ENCODE measurements at places on chromosomes 12 and 14.

DNA sequence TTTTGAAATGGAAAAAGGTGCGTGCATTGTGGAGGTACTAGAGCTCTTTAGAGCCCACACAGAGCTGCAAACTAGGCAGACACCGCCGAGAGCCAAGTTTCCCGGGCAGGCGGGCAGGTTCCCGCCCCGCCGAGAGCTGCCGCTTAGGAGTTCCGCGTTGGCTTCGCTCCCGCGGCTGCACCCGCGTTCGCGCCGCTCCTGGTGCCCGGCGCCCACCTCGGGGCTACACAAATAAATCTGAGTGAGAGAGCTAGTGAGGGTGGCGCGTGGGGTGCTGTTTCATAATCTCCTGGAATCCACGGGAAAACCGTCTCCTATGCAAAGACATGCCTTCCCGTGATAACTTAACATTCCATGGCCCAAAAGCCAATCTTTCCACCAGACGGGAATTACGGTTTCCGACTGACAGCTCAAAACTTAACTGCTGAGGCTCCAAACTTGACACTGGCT lies 645 bp downstream of the KITLG start:
- no peak for DNase-seq

- no peak for DNase-seq
Measured at GRCh38 chr12:114864837-114865551, 181.0 kb upstream of the TBX3 start.

DNA sequence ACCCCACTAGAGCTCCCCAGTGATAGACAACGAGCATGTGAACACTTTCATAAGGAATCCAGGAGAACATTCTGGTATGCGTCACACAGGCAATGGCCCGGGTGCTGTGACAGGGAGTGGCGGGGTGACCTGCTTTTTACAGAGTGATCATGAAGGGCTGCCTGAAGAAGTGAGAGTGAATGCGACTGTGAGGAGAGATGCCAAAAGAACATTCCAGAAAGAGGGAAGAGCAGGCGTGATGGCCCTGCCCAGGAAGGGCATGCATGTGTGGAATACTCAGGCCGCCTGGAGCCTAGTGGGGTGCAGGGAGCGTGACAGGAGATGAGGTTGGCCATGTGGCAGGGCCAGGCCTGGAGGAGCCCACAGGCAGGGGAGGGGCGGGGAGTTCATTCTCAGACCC lies 53.8 kb downstream of the FZD10 start:
- DNase-seq: no peak

DNA sequence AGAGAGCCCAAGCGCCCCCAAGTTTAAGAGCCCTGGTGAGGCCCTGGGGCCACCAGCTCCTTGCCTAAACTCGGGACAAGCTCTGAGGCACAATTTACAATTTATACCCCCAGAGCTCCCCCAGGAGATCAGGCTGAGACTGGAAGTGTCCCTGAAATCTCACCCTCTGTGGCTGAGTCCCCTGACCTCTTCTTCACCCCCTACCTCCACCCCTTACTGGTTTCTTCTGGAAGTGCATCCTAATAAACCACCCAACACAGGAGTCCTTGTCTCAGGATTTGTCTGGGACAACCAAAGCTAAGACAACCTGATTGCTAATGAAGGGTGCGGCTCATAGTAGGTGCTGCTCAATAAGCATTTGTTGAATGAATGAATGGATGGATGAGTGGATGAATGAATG lies 206.4 kb downstream of the BCL11B start:
- no peak for DNase-seq

GRCh38 chr14:45290547-45290946 lies 37.5 kb upstream of the MIS18BP1 start:
- DNase-seq: no peak

- DNase-seq: no peak
Measured at GRCh38 chr14:34596891-34597290, 33.1 kb downstream of the SNX6 start.

GRCh38 chr12:127538316-127538715 lies 728.7 kb upstream of the TMEM132C start:
- no peak for DNase-seq

DNA sequence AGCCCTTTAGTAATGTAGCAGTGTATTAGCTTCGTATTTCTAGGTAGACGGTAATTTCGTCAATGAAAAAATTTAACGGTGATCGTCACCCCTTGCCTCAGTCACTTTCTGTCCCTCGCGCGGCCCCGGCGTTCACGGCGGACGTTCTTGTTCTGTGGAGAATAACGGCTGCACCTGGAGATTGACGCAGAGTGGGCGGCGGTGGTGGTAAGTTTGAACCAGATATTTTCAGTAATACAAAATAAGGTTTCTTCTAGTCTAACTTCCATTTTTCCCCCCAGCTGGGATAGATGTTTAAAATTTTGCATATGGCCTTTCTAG lies 341 bp downstream of the ZNF10 start:
- DNase-seq: no peak

DNA sequence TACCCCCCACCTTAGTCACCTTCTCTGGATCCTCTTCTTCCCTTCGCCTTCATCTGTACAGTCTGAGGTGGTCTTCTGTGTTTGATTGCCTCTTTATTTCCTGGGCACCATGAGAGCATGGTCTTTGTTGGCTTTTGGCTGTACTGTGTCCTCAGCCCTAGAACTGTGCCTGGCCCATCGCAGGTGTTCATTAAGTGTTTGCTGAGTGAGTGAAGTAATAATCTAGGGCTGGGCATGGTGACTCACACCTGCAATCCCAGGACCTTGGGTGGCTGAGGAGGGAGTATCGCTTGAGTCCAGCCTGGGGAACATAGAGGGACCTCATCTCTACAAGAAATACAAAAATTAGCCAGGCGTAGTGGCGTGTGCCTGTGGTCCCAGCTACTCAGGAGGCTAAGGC lies 13.9 kb downstream of the ALDH2 start:
- DNase-seq: no peak

DNA sequence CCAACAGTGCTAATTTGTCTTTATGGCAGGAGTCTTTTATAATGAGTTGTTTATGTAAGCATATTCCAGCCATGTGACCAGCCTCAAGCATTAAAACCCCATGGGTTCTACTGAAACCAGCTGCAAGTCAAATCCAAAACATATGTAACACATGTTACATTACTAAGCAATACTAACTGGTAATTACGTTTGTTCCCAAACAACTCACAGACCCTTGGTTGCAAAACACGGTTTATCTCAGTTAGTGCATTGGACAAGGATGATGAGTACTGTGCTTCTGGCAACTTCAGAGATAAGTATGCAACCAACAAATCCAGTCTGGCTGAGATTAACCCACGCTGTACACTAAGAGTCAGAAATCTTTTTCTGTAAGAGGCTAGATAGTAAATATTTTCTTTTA lies 110.1 kb upstream of the FAR2 start:
- no peak for DNase-seq

DNA sequence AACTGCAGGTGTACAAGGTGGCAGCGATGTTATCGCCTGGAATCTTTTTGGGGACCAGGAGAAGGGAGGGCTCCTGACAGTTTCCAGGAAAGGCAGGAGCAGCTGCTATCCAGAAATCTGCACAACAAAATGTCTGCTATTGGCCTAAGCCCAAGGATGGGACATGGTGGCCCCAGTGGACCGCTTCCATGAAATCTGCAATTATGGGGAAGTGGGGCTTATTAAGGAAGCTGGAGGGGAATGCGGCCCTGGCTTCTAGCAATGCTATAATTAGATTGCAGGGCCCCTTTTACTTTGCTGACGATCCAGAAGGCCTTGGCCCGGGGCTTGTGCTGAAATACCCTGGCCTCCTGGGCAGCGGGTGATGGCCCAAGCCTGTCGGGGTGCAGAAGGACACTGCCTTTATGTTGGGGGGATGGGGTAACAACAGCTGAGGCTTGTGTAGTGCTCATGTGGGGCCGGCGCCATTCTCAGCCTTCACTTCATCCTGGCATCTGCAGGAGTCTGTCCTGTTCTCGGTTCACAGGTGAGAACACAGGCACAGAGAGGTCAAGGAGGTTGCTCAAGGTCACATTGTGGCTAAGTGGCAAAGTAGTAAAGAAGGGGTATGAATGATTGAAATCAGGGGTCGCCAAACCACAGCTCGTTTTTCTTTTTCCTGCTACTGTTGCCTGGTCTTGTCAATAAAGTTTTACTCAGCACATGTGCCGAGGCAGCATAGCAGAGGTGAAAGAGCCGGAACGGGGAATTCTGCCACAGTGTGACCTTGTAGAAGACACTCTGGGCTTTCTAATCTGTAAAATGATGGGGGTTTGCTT lies 153.5 kb downstream of the RBM19 start:
- DNase-seq: no peak

- DNase-seq: no peak
Measured at GRCh38 chr14:75205591-75205990, 29.2 kb upstream of the TMED10 start.

DNA sequence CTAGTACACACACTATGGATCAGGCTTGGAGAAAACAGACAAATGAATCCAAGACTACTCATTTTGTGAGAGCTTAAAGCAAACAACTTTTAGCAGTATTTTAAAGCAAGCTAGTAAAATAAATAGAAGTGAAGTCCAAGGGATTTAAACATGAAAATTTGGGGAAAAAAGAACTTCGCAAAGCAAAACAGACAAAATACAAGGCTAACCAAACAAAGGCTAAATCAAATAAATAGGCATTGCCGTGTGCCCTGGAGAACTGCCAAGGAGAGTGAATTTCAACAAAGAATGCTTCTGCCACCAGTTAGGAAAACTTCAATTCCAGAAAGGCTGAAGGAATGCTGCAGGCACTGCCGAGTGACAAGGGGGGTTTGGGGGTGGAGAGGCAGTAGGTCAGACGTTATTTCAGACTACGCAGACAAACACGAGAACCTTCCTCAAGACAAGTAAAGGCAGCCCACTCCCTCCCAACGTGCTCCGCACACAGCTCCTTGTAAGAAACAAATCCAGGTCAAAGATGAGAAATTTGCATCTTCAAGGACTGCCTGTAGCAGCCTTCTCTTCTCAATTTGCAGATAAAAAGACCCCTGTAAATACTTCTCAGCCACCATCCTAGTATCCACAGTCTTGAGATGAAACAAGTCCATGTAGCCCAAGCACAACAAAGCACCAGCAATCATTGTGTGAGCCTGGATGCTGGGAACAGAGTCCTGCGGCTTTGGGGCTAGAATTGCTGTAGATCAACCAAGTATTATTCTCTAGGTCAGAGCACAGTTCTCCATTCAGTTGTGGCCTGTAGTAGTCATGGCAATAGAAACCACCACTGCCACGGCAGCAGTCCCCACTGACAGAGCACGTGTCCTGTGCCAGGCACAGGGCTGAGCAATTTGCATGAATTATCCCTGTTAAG lies 43.3 kb downstream of the EFCAB11 start:
- DNase-seq: no peak

DNA sequence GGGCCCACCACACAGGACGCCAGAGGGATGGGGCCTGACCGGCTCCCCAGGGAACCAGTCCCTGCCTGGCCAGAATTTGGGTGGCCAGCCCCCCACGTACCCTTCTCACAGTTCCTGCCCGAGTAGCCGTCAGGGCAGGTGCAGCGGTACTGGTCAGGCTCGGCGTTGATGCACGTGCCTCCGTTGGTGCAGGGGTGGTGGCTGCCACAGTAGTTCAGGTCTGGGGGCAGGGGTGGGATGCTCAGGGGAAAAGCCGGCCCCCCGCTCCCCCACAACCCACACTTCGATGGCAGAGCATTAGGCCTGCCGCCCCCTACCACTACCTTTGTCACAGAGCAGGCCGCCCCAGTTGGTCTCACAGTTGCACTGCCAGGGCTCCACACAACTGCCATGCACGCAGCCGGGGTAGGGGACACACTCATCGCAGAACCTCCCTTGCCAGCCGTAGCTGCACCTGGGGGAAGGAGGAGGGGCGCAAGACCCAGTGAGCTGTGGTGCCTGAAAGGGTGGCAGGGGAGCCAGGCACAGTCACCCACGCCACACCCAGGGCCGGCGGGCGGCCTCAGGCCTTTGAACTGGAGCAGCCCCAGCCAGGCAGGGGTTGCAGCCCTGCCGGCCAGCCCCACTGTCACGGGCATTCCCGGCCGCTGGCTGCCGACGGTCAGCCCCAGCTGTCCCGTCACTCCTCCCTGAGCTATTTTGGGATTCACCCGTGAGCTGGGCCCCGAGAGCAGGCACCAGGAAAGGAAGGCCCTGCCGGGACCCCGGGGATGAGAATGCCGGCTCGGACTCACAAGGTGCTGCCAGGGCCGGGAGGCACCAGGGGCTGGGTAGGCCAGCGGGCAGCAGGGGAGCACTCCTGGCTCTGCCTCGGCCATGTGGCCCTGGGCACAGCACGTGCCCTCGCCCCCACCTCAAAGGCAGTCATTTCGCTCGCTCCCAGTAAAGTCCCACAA lies 16.5 kb downstream of the JAG2 start:
- DNase-seq: no peak

GRCh38 chr12:47982311-47982710 lies 18.9 kb downstream of the TMEM106C start:
- DNase-seq: no peak

DNA sequence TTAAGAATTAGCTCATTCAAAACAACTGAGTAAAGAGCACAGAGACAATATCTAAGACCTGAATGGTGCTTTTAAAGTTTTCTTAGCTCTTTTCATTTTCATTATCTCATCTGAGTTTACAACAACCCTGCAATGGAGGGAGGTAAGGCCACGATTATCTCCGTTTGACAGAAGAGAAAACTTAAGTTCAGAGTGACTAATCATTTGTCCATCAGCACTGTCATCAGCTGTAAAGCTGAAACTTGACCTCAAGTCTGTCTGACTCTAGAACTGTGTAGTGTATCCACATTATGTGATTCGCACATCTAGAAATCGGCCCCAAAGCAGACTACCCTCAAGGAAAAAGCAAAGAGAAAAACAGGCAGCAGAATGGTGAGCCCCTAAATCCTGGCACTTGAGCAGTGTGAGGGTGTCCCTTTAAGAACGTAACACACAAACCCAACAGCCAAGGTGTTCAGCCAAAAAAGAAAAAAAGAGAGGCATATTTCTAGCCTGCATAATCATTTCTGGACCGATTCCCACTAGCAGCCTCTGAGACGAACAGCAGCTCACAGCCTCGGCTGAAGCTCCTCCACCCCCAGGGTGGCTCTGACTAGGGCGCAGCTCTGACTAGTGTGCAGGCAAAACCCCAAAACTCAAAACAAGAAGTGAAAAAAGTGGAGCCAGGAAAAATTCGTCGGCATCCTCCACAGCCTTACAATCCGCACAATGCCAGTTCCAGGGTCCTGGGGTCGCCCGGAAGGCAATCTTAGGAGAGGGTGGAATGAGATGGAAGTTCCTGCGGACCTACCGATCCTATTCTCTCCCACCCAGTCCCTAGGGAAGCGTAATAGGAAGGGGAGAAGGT lies 1.6 kb downstream of the STXBP6 start:
- DNase-seq: no peak

DNA sequence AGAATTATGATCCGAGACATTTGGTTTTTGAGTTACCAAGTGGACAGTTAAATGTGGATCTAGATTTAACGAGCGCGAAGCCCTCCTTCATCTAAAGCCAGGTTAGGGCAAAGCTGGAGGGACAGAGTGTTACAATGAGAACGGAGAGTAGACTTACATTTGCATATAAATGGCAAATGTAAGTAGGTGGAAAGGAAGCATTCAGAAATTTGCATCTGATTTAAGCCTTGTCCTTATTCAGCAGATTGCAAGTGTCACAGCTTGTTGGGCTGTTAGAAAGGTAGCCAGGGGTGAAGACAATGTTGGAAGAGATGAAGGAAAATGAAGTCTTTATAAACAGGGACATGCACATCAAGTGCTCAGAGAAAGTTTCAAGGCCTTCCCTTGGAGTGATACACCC lies 806.2 kb downstream of the GALC start:
- DNase-seq: no peak

Measured in NCI-H1930 (cell line).